ENCODE measurements at places on chromosomes 3 and 15.

DNA sequence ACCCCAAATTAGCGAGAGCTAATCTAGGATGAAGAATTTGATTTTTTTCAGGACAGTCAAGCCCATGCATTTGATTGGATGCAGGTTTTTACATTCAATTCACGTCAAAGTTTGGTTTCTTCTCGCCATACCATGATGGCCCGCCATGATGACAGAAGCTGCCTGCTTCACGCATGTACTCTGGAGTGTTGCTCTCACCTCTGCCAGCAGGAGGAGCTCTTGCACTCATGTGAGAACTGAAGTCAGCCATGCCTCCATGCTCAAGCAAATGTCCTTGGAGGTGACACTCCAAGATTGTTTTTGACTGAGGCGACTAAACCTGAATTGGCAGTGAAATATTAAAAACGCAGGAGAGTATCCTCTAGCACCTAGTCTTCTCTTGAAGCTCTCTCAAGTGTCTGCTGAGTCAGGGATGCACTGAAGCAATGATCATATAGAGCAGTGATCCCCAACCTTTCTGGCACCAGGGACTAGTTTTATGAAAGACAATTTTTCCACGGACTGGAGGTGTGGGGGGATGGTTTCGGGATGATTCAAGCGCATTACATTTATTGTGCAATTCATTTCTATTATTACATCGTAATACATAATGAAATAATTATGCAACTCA lies 120.9 kb downstream of the SAMMSON start:
- DNase-seq, result peak; percentile 0

DNA sequence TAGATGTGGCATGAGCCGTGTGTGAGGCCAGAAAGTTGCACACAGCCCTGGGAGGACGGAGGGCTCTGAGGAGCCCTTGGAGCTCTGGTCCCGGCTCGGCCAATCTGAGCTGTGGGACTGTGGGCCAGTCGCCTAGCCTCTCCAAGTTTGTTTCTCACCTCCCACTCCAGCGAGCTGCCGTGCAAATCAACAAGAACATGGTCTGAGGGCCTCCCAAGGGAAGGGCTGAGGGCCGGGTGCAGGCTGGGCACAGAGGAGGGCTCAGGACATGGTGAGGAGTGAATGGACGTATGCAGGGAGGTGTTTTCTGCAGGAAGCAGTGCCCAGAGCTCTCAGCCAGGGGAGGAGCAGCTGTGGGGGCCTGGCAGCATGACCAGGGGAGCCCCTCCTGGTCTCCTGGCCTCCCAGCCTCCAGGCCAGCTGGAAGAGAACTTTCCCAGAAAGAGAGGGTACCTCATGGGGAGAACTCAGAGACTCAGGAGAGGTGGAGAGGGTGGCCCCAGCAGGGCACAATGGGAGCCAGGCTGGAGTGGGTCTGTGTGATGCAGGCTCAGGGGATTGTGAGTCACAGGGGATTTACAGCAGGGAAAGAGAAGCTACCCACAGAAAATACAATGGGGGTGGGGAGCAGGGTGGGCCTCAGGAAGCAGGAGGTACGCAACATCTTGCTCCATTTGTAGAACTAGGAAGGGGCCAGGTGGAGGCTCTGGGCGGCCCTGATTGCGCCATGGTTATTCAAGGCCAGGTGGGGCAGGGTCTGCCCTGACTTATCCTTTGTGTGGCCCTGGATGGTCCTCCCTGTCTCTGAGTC lies 24.8 kb downstream of the PSTPIP1 start:
- DNase-seq, result no peak

DNA sequence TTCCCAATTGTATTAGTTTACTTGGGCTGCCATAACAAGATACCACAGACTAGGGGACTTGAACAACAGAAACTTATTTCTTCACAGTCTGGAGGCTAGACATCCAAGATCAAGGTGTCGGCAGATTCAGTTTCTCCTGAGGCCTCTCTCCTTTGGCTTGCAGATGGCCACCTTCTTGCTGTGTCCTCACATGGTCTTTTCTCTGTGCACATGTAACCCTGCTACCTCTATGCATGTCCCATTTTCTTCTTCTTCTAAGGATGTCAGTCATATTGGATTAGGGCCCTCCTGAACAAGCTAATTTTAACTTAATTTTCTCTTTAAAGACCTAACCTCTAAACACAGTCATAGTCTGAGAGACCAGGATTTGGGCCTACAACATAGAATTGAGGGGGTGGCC lies 336.7 kb upstream of the WNT5A start:
- DNase-seq, result no peak

DNA sequence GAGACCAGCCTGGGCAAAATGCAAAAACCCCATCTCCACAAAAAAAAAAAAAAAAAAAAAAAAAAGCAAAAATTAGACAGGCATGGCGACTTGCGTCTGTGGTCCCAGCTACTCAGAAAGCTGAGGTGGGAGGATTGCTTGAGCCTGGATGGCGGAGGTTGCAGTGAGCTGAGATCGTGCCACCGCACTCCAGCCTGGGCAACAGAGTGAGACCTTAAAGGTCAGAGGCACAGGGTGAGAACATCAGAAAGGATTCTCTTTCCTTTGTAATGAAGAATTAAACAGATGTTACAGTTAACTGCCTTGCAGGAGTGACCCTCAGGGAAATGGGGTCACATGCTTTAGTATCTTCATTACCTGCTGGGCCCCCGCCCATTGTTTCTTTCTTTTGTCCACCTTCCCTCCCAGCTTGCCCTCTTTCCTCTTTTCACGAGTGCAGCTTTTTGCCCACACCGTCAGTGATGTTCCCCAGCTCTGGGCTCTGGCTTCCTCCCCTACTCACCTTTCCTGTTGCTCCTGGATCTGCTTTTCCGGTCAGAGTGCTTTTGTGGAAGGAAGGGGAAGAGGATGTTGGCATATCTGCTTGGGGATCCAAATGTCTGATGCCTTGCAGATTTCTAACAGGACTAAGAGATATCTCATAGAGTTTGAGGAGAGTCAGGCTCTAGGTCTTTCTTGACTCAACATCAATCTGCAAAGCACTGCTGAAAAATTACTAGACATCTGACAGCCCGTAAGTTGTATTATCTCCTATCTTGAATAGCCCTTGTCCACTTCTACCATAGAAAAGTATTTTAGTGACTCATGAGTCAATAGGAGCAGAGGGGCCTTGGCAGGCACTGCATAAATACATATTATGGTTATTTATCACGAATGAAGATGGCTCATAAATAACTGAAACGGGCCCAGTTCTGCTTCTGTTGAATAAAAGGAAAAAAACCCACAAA lies 35.6 kb upstream of the NDUFB4 start:
- no peak for DNase-seq
